ENCODE measurements at places on chromosomes 1 and 21.

DNA sequence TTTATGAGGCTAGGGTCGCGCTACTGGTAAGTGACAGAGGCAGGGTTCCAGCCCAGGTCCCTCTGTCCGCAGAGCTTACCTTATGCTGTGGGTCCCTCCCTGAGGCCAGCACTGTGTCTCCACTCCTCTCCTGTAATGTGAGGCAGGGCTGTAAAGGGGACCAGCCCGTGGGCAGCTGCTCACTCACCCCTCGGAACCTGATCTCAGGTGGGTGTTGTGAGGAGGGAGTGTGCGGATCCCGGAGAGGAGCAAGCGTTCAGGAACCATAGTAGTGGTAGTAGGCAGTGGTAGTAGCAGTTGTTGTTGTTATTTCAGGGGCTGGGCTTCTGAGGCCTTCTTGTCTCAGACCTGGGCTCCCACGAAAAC lies 1.7 kb downstream of the ZC3H12A start:
- no peak for DNase-seq

DNA sequence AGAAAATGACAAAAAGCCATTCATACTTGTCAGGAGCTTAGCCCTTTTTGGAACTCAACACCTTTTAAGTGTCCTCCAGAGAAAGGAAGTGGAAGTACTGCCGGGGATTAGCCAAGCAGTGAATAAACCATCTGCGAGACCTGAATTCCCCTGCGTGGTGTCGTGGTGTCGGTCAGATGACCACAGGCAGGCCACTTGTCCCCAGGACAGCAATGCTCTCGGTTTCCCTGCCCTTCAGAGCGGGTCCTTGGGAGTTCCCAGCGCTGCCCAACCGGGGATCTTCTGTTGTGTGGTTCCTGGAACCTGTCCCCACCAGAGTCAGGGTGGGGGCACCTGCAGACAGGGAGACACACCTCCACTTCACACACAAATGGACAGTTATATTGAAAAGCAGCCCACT lies 9.2 kb downstream of the GPR157 start:
- DNase-seq, result no peak

DNA sequence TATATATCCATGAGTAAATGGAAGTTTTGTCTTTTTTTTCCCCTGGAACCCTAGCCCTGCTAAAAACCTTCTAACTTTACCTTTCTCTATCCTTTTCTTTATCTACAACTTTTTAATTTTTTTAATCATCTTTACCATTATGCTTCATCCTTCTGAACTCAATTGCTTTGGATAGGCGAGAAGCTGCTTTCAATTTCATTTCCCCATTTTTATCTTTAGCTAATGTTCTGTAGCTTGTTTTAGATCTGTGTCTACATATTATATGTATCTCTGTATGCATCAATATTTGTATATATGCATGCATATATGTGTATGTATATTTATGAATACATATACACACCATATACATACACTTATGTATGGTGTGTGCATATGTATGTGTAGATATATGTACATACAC lies 57.4 kb downstream of the PTPRC start:
- DNase-seq, result no peak

GRCh38 chr1:119222271-119222670 lies 81.8 kb upstream of the WARS2 start:
- DNase-seq, result no peak

DNA sequence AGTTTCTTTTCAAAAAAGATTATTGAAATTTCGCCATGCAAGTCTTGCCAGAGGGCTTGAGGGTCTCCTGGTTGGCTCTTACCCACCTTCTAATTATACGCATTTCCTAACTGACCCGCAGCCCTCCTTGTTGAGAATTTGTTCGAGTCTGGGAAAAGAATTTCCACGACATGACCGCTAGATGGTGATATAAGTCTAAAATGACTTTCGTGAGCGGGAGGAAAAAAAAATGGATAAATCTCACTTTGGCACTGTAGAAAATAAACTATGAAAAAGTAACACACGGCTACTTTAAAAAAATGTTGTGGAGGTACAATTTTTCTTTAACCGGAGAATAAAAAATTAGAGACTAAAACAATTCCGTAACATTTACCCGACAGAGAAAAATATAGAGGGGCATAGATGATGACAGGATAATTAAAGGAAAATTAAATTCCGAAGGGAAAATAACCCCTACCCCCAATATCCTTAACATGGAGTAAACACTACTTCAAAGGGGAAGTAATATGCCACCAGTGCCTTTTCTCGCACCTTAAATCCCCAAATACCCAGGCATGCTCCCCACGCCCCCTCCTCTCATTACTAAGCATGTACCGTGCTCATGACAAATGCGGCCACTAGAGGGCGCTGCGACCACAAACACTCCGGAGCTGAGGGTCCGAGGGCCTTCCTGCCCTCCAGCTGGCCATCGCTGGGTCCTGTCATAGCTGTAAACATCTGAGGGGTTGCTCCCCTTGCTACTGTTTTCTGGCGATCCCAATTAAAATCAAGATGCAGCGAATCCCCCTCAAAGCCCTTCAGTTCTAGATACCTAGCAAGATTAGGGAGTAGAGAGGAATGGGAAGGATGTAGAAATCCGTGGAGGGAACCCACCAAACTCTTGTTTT lies 266.9 kb downstream of the ASTN1 start:
- peak; percentile 29 for DNase-seq

Data from activated CD4-positive, alpha-beta T cell treated with anti-CD3 and anti-CD28 coated beads, Interleukin-2, amount 50 U/mL, for 48 hours (primary cell).